ENCODE measurements at places on chromosomes 1 and 21.

GRCh38 chr1:109803901-109804331 lies 40.2 kb upstream of the EPS8L3 start:
- peak; percentile 18 for DNase-seq

GRCh38 chr21:41957991-41958766 lies 4.4 kb upstream of the C2CD2 start:
- DNase-seq: peak; percentile 86

DNA sequence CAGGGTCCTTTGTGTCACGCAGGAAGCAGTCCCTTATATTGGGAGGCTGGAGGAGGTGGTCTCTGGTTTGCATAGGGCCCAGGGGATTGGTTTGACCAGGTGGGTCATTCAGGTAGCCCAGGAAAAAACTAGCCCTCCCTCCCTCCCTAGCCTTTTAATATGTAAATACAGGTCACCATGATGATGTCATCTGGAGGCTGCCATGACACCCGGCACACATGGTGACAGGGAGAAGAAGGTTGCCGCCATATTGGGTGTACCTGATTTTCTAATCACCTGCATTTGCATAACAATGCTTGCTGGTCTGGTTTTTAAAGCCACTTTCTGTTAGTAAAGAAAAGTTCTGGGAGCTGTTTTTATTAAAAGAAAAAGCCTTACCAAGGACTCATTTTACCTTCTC lies 791.0 kb upstream of the ADGRL4 start:
- no peak for DNase-seq

DNA sequence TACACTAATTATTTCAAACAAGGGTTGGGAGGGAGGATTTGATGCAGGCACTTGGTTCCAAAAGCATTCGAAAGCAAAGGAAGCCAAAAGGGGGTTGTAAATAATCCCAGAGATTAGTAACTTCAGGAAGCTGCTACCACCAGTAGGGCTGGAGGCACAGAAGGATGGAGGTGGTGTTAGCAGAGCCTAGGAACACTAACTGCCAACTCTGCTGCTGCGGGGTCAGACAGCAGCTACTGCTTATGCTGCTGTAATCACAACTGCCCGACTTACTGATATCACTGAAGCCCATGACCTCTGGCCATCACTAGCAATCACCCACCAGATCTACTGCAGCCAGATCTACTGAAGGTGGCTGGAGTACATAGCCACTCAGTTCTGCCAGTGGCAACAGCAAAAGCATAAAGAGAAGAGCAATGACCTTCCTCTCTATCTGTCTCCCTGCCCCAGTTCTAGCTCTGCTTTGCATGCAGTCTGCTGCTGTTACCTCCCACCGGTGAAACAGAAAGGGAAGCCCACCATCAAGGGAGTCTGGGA lies 408.5 kb downstream of the PLPP3 start:
- DNase-seq: no peak

DNA sequence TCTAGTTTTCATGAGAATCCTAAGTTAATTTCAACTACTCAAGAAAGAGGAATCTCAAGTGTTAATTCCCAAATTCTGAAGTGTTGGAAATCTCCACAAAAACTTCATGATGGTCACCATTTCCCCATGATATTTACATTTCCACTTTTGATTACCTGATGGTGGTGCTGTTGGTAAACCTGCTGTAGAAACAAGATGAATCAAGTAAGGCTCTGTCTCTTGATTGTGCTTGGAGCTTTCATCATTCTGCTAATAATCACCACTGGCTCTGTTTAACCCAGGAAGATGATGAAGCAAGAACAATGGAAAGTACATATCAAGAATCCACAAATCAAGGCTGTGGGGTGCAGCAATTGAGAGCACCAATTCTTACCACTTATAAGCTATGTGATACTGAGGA lies 77.8 kb downstream of the C4BPA start:
- no peak for DNase-seq

DNA sequence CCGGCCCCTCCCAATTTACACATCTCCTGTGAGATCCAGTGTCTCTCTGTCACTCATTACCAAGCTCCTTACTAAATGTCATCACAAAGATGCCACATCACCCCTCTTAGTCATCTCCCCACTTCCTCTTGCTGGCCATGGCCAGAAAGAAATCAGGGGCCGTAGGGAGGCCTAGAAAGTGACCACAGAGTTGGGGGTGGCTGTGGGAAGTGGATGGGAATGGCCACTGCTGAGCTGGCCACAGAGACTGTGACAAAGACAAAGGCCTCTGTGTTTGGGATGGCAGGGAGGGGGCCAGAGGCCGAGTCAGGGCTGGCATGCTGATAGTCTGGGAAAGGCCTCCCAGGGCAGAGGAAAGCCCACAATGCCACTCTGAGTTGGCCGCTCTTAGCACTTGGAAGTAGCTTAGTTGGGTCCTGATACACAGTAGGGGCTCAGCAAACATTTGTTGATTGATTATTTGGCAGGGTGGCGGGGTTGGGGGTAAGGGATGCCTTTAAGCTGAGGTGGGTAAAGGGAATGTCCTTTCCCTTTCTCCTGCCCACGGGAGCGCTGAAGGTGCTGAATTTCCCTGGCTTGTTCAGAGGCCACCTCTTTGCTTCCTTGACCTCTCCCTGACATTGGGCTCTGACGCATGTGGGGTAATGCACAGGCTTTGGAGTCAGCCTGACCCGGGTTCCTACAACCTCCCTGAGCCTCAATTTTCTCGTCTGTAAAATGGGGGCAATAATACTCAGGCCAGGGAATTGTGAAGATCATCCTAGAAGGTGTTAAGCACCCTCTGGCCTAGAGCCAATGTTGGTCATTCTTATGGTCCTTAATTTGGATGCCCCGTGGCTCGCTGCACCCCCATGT lies 13.2 kb downstream of the NAV1 start:
- DNase-seq: peak; percentile 72

- peak; percentile 89 for DNase-seq
These were observed at the start of gene DENND4B for GRCh38 chr1:153946622-153947241. Gene DENND4B, minus strand, starts transcription at chr1:153946718. Its CDS starts 2,344 bp downstream, at chr1:153944374.

DNA sequence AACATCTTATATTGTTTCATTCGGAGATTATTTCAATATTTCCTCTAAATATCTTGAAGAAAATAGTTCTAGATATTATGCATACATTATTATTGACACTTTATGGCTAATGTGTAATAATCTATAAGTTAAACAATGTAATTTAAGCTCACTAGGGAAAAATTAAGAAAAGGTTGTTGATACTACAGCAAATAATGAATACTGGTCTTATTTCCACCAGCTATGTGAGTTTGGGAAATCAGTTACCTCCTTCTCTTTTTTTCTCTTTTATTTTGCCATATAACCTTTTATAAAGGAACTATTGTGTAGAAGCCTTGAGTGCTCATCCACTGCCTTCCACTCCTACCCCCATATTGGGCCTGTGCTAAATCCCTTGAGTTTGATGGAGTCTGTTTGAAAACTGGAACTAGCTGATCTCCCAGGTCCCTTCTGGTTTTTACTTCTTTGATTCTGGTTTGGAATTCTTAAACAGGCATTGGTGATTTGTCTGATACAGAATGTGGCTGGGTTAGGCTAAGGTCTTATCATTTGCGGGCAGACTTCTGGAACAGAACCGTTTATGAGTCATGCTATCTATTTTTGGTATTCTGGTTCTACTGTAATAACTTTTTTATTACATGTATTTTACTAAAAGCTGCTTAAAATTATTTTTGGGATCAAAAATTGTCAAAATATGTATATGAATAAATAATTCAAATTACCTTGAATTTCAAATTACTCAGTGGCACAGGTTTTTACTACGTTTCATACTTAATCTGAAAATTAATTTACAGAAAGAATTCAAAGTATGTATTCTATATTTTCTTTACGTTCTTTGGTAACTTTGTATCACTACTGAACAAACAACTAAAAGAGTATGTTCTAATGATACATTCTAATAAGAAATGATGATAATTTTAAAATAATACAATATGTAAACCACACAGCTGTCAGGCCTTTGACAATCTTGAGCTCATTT lies 5.0 kb upstream of the CDC14A start:
- DNase-seq: no peak

DNA sequence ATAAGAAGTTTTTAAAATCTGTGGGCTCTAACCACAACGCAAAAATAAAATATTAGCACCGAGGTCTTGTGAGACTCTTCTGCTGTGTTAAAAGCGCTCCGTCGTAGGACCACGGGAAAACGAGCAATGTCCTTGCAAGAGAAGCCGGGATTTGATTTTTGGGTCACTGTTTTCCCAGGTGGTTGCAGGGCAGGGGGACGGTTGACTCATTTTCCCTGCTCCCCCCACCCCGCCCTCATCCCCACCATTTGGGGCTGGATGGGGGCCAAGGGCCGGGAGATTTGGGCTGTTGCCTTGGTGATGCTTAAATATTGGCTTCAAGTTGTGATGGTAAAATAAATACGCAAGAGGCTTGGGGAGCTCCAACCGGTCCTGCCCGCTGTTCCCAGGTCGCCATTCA lies 67.6 kb upstream of the SLC25A33 start:
- peak; percentile 45 for DNase-seq

GRCh38 chr1:230394134-230394533 lies 32.0 kb downstream of the PGBD5 start:
- DNase-seq: no peak

Measured in femur (tissue), 1 donor.